ENCODE measurements at places on chromosomes 5 and 9. TPM values are rescaled to one million over a fixed set of nuclear protein-coding genes. Genes with fewer than 3 reads are reported as not detected.

AQP7 gene
- total RNA-seq: 8.4 TPM

IL17B gene
- total RNA-seq: 56.1 TPM

DHX29 gene
- total RNA-seq: 36.7 TPM

FLT4 gene
- total RNA-seq: 21.8 TPM

ATP10B gene
- total RNA-seq: 4.3 TPM

F2RL1 gene
- 2.3 TPM for total RNA-seq

SAXO1 gene
- total RNA-seq: under 0.01 TPM

FAXDC2 gene
- 18.9 TPM for total RNA-seq

FREM1 gene
- 18.2 TPM for total RNA-seq

CBY3 gene
- not detected for total RNA-seq

BRINP1 gene
- 0.31 TPM for total RNA-seq

SV2C gene
- 0.31 TPM for total RNA-seq
